ENCODE measurements at places on chromosomes 7 and 10.

DNA sequence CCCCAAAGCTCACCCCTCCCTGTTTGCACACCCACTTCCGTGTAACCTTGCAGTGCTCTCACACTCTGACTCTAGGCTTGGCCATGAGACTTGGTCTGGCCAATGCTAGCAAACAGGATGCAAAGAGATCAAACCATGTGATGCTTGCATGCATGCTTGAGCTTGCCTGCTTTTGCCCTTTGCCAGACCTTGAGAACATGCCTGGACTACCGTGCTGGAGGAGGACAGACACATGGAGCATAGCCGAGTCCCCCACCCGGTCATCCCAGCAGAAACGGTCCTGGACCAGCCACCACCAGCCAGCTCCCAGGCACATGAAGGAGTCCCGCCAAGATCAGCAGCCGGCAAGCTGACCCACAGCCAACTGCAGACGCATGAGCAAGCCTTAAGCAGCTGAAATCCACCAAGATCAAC is 23.4 kb downstream of the PYROXD2 start:
- no peak for DNase-seq

- DNase-seq, result no peak
These were observed 48.0 kb upstream of the ZNF365 start for GRCh38 chr10:62326176-62326575.

- no peak for DNase-seq
These were observed 18.2 kb downstream of the SVIL start for GRCh38 chr10:29616542-29616941.

GRCh38 chr10:60299961-60300883 is 89.5 kb downstream of the ANK3 start:
- DNase-seq, result no peak

- DNase-seq, result no peak
These were observed 92.8 kb upstream of the HPS1 start for GRCh38 chr10:98539578-98539977.

DNA sequence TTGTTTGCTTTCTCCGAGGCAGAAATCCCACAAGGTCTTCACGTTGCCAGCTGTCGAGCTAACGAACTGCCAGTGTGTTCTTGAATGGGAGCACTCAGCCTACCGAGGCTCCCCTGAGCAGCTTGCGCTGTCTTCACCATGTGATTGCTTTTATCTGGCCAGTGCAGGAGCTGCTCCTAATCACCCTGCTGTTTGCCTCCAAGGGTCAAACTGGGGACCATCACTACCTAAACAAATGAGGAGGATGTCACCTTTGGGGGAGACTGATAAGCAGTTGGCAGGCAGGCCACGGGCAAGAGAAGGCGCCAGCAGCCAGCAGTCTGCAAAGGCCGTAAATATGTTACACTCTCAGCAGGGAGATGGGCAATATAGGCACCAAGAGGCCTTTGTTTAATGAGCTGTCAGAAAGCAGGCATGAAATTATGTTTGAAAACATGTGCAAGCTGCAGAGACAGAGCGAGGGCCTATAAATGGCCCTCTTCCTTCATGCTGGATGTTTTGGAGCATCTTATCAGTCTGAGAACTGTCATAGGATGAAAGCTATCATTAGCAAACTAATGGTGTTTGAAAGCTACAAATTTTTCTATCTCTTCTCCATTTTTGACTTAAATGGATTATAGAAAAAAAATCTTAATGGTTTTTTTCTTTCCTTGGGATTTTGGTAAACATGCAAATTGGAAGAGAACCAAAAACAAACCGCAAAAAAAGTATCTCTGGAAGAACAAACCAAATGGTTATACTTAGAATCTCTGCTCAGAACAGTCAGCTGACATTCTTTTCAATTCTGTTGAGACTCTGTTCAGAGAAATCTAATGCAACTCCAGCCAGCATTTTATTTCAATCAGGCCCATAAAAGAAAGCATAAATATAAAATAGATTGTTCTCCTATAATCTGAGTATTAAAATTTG is 267.3 kb upstream of the NPVF start:
- DNase-seq, result no peak

DNA sequence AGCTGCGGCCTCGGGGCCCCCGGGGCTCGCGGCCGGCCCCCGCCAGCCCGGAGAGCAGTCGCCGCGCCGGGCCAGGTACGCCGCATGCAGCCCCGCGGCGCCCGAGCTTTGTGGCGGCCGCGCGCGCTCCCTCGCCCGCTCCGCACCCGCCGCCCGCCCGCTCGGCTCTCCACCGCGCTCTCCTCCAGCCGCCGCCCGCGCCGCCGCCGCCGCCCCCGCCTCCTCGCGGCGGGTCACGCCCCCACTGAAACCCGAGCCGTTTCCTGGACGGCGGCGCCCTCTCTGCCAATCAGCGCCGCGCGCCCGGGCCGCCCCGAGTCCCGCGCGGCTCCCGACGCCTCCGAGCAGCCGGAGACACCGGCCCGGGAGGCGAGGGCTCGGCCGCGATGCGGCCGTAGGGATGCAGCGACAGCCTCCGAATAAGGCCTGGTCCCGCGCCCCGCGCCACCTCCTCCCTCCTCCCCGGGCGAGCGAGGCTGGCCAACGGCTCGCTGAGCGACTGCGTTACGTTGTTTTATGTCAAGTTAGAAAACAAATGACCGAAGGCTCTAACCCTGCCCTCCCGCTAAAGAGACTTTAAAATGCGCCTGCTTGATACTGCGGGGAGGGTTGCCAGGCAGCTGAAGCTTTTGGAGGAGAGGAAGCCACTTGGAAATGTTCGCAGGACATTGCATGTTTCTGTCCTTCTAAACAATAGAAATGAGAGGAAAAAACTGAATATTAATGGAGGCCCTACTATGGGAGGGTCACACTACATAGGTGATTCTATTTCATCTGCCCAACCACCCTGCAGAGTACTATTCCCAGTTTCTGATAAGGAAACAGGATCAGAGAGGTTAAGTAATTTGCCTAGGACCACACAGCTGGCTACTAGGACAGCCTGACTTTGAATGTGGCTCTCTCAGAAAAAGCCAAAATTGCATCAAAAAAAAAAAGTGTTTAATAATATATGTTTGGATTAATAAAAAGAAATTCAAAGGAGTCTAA is at the start of gene FGFR2:
Gene FGFR2 (minus strand): TSS at position 182 of the 987 bp plus-strand sequence. CDS start 4,627 bp downstream, outside the sequence.
- no peak for DNase-seq

- peak; percentile 64 for DNase-seq
These were observed 1.1 kb downstream of the RADIL start for GRCh38 chr7:4882169-4883032.

DNA sequence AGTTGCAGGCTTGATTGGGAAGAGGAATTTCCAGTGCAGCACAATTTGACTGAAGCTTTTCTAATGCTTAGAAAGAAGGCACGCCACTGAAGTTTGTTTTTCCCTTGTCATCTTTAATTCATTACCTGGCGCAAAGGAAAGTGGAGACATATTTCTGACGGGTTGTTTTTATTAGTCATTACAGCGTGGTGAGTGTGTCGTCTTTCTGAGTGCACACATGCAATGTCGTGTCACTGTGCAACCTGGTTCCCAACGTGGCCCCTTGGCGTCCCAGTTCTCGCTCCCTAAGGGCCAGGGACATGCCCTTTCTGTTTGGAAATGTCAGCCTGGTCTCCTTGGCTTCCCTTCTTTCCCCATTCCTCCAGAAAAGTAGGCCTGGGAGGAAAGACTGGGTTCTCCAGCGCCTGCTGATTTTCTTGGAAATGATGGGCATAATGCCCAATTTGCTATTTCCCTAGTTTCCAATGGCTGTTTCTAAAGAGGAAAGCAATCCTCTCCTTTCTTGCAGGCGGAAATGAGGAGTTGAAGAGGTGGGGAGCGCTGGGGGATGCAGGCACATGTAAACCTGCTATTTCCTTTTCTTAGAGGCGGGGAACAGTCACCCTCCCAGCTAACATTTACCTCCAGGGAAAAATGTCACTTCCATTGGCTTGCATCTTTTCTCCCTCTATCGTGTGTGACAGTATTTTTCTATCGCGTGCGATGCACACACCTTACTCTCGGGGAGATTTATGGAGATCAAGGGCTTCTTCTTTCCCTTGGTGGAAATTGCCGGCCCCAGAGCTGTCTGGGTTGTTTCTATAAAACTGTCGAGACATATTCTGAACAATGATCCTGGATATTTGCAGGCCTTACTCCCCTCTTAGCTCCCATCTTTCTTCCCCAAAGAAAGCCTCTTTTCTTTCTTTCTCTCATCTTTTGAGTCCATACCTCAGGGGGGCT is 249.8 kb downstream of the ARHGAP12 start:
- DNase-seq, result no peak

DNA sequence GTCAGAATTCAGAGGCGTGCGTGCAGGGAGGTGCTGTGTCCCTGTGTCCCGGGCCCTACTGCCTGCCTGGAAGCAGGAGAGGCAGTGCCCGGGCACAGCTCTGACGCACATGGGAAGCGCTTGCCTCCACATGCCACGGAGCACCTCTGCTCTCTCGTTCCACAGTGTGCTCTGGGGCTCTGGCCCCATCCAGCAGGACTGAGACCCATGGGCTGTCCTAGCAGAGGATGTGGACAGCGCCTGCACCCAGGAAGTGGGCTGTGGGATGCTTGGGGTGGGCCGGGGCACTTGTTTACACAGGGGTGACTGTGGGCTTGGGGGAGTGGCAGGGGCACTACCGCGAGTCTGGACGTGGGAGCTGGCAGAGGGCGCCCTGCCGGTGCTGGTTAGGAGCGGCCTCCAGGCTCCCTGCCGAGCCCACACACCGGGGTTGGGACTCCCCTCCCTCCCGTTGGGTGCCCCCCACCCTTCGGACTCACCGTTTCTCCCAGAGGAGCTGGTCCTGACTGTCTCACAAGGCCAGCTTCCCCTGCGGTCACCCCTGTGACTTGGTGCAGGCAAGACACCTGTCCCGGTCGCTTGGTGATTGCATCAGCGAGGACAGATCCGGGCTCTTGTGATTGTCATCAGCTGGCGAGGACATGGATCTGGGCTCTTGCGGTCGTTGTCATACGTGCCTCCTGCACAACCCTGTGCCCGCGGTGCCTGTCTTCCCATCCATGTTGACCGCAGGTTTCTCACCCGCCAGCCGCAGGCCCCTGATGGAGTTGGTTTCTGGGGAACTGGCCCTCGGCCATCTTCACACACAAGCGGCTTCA is 83.1 kb downstream of the NKX6-2 start:
- no peak for DNase-seq

DNA sequence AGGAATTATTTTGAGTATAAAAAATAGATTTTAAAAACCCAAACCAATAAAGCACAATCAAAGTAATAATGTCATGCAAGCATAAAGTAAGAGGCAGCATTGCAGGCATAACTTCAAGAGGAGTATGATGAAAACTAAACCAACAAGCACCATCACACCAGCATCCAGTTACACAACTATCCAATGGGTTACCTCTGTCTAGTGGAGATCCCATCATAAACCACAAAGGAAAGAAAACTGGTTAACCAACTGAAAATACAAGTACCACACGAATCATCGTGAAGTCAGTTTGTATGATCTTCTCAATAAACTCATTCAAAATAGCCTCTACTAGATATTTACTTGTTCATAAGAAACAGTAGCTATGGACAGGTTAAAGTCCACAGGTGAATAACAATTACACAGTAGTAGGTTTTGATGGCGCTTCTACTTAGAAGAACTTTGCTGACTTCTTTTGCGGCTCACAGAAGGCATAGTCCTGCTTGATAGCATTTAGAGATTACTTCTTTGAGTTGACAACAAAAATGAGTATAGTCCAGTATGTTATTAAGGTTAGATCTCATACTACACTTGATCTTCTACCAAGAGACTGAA is 116.6 kb downstream of the MICU1 start:
- DNase-seq, result no peak

DNA sequence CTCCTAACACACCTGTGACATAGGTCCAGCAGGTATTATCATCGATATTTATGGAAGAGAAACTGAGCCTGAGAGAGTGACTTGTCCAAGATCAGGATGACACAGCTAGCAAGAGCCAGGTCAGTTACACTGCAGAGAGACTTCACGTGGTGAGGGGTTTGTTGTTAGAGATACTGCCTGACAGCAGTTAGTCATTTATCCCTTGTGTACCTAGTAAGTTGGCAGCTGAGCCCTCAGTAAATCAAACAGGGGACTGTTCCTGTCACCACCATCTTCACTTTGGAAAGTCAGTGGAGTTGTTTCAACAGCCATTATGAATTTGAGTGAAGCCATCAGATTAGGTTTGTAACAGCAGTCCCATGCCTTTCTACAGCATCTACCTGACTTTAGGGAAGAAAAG is 87.5 kb upstream of the GATA3 start:
- DNase-seq, result no peak

- DNase-seq, result no peak
These were observed 63.1 kb upstream of the CNTNAP2 start for GRCh38 chr7:146053492-146053891.

DNA sequence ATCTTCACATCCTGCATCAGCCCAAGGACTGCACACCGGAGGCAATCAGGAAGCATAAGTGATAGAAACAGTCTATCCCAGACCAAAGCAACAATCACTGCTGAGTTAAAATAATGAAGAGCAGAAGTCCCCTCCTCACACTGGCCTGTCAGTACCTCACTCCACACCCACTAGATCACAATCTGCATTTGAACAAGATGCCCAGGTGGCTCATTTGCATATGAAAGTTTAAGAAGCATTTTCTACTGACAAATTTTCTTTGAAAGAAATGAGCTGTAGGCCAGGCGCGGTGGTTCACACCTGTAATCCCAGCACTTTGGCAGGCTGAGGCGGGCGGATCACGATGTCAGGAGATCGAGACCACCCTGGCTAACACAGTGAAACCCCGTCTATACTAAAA is 77.4 kb downstream of the CUL2 start:
- DNase-seq, result no peak

DNA sequence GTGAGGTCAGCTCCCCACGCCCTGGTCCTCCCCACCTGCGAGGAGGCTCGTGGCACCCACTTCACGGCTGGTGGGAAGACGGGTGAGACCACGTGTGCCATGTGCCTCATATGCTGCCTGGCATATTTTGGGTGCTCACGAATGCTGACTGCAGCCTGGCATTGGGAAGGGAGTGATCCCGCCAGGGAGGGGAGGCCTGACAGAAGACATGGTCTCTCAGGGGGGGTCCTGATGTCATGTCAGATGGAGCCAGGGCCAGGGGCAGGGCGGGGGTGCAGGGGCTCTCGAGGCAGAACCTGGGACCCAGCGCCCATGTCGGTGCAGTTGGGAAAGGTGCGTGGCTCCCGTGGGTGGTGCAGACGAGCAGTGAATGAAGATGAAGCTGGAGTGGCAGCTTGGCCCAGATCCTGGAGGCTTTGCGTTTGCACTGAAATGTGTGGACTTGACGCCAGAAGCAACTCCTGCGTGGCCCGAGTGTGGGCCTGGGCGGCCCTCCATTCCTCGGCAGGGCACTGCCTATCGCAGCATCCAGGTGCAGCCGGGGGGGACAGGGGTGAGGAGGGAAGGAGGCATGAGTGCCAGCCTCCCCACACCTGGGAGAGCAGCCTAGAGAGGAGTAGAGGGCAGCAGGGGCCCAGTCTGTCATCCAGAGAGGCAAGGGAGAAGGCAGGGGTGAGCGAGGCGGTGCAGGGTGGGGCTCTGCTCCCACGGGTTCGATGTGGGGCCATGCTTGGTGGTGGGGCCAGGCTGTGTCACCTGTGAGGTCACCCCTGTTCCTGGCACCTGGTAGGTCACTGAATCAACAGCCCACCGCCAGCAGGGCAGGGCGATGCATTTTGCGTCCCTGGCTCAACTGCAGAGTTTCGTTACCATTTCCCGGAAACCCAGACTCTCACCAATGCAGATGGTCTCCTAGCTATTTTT is 385.6 kb downstream of the DNAJB6 start:
- no peak for DNase-seq

All from brain pericyte (primary cell).